ENCODE measurements at places on chromosomes 3 and 15.
A peak's percentile ranks its signal among the peaks of the same experiment; 100 is the strongest.

DNA sequence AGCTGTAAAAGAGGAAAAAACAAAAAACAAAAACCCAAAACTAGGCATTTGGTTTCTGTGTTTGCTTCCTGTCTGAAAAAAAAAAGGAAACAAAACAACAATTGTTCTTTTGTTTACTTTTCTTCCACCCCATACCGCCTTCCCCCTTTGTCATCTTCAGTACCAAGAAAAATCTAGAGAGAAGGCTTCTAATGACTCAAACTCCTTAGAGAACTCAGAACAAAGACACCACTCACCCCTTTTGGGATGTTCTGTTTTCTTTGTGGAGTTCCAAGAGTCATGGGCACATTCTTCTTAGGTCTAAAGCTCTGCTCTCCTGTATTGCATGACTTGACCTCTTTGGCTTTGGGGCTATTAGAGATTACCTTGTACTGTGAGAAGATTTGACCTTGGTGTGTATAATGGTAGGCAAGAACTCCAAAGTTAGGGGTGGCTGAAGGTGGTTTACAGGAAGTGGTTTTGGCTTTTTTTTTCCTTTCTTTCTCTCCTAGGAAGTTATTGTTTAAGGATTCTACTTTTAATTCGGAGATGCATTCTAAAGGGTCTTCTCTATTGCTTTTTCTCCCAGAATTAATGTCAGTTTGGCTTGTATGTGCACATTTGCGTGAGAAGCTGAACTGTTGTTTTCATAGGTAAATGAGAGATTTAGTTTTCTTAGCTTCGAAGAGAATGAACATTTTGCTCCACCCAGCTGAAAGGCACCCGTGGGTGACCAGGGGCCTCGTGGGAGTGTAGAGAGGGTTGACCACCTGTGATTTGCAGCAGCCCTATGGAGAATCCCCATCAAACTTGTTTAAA lies 39.5 kb upstream of the ZBTB20 start:
- DNase-seq: no peak

GRCh38 chr15:75153087-75153486 lies 48.6 kb upstream of the C15orf39 start:
- peak; percentile 46 for DNase-seq

GRCh38 chr3:170740285-170740684 lies 129.7 kb downstream of the RPL22L1 start:
- no peak for DNase-seq

GRCh38 chr3:37223576-37223975 lies 49.2 kb upstream of the LRRFIP2 start:
- DNase-seq: no peak

GRCh38 chr3:102512734-102513504 lies 78.1 kb downstream of the ZPLD1 start:
- no peak for DNase-seq

GRCh38 chr15:73822998-73823397 lies 50.4 kb upstream of the TBC1D21 start:
- DNase-seq: no peak

DNA sequence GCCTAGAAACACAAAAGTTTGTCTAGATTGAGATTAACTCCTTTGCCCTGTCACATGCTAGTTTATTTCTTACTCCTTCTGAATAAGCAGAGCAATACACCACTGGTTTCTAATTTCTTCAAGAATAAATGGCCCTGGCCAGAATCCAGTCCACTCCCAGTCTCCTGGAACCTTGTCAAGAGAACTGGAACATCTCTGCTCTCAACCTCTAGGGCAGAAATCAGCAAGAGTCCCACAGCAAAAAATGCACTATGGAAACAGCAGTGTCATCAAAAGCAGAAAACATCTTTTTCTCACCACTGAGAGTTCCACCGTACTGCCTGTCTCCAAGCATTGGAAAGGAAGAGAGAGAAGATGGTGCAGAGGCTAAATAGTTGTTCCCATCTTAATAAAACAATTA lies 35.9 kb upstream of the PPP2R3A start:
- DNase-seq: peak; percentile 59

DNA sequence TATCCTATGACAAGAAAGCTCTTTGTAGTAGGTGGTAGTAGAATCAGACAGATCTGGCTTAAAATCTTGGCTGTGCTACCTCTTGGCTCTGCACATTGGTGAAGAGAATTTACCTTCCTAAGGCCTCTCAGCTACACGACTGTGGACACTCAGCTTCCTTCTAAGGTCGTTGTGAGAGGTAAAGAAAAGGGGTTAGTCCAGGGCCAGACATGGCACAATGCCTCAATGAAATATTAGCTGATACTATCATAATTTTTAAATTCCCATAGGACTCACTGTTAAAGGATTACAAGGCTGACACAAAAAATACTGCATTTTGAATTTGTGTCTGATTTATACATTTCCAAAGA lies 80.4 kb downstream of the IGF1R start:
- DNase-seq: no peak

DNA sequence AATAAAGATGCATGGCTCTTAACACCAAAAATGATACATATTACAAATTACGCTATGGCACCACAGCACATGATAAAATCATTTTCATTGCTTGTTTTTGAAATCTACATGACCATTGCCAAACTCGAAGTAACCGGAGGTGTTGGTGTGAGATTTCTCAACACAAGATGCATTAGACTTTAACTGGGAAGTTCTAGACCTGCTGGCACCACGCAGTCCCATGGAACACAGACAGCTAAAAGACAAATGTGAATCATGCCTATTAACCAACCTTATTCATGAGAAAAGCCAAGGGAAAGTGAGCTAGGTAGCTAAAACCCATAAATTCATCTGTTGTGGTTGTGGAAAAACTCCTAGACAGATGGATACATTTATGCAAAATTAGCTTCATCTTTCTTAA lies 595.4 kb downstream of the FOXP1 start:
- no peak for DNase-seq

DNA sequence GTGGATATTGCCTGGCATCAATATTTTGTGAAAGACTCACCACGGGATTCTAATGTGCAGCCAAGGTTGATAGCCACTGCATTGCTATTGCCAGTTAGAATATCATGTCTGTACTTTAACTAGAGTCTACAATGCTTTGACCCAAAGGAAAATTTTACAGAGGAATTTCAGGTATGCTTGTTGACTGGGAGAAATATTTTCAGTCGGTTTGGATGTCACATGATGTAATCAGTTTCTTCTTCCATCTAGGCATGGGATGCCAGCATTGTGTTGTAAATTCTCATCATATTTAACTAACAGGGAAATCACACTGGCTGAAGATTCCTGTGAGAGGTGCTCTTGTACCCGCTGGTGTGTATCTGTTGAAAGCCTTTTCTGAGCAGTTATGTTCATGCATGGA lies 508.9 kb upstream of the ADAMTS9 start:
- DNase-seq: no peak

- no peak for DNase-seq
These were observed 74.9 kb downstream of the IGF1R start for GRCh38 chr15:98723195-98723594.

- no peak for DNase-seq
These were observed 140.2 kb upstream of the PLXND1 start for GRCh38 chr3:129746629-129747028.

GRCh38 chr3:121855555-121855954 lies 20.5 kb downstream of the EAF2 start:
- DNase-seq: no peak

DNA sequence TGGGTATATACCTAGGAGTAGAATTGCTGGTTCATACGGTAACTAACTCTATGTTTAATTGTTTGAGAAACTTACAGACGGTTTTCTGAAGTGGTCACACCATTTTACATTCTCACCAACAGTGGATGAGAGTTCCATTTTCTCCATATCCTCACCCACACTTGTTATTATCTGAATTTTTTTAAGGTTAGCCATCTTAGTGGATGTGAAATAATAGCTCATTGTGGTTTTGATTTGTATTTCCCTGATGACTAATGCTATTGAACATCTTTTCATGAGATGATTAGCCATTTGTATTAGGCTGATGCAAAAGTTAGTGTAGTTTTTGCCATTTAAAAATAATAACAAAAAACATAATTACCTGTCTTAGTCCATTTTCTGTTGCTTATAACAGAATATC lies 18.6 kb downstream of the CSTA start:
- DNase-seq: no peak

GRCh38 chr3:57078344-57078634 lies 17.8 kb downstream of the SPATA12 start:
- DNase-seq: peak; percentile 55

- DNase-seq: no peak
These were observed 336.6 kb downstream of the FEZF2 start for GRCh38 chr3:62036726-62037125.

DNA sequence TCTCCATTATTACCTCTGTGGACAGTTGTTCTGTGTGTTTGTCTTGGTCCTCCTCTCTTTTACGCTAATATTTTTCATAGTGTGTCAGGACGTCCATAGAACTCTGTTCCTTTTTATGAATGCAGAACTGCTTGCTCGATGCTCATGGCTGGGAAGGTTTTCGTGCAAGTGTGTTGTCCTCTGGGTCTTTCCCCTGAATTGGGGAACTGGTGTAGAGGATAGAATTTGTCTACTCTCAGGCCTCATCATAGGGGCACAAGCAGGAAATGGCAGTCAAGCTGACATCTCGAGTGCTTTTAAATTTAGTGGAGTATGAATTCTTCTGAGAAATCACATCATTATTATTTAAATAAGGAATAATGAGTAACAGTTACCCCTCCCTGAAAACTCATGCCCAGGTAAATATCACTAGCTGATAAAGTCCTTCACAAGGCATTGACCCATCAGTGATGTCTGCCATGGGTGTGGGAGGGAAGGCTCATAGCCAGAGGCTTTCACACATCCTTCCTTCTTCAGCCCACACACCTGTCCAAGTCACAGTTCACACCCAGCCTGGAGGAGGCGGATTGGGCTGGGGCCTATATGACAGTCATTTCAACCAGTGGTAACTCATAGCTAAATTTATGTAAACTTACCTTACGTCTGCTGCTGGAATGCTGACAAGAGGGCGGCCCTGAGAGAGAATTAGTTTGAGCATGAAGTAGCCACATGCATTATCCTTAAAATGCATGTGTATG lies 226.1 kb downstream of the PLCL2 start:
- DNase-seq: no peak

GRCh38 chr15:25824618-25825017 lies 38.5 kb downstream of the ATP10A start:
- DNase-seq: no peak

All from muscle of back (tissue), 13 donors.